ENCODE measurements at places on chromosomes 5 and 9.
A peak's percentile ranks its signal among the peaks of the same experiment; 100 is the strongest.

DNA sequence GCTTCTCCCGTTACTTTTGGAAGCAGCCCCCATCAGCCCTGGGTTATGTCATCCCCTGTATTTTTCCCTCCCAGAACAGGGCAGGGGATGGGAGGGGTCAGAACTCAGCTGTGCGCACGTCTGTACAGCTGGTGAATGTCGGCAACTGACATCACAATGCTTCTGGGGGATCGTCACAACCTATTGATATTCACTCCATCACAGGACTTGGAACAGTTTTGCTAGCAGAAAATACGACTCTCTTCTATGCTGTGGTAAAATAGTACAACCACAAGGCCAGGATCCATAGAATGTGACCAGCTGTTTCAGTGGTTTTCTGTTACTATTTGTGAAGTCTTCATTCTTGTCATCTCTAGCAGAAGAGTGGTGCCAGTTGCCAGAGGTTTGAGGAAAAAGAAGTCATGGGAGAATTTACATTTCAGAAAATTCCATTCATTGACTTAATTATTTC lies 77.1 kb upstream of the KLF4 start:
- DNase-seq = no peak

DNA sequence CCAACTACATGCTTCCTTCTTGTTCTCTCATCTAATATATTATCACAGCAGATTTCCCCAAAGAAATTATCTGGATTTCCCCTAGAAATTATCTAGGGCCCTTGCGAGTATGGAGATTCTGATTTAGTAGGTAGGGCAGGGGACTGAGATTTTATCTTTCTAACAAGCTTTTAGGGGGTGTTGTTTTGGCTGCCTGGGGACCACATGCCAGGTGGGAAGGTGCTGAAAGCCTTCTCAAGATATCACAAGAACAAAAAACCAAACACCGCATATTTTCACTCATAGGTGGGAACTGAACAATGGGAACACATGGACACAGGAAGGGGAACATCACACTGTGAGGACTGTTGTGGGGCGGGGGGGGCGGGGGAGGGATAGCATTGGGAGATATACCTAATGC lies 146.5 kb upstream of the CDH10 start:
- DNase-seq = peak; percentile 76

DNA sequence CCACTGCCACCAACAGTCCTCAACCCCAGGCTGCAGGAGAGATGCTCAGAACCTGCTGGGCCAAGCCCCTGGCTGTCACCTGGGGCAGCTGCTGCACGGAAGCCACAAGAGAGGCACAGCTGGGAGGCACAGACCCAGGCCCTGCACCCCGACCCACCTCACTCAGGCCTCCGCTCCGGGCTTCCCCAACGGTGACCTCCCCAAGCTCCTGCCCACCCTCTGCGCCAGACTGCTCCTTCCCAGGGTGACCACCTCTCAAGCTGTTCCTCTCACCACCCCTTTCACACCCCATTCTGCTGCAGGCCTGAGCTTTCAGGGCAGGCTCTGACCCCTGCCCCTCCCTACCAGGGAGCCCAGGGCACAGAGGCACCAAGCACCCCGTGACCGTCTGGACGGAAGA lies 33.0 kb downstream of the VAV2 start:
- no peak for DNase-seq

- DNase-seq = no peak
Measured at GRCh38 chr5:152412129-152412528, 7.0 kb upstream of the NMUR2 start.

GRCh38 chr5:159240301-159240870 lies 22.7 kb upstream of the UBLCP1 start:
- DNase-seq = peak; percentile 39

DNA sequence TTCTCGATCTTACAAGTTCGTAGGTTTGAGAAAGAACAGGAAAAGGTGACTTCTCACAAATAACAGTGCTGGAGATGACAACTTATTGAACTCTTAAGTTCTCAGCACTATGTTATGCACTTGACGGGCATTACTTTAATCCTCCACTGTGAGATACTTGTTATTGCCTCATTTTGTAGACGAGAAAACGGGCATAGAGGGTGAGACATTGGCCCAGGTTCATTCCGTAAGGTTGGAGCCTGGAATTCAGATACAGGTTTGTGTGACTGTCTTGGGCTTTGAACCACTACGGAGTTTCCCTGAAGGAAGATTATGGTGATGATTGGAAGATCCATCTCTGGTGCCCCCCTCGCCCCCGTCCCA lies 657 bp downstream of the MAT2B start:
- no peak for DNase-seq

DNA sequence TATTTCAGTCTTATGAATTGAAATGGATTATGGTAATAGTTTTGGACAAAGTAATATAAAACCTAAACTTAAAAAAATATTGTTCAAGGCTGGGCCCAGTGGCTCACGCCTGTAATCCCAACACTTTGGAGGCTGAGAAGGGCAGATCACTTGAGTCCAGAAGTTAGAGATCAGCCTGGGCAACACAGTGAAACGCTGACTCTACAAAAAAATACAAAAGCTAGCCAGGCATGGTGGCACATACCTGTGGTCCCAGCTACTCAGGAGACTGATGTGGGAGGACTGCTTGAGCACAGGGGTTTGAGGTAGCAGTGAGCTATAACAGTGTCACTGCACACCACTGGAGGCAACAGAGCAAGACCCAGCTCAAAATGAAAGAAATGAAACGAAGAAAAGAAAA lies 81.9 kb downstream of the SCAI start:
- no peak for DNase-seq

- DNase-seq = no peak
Measured at GRCh38 chr9:120882935-120883607, 6.1 kb upstream of the PHF19 start.

DNA sequence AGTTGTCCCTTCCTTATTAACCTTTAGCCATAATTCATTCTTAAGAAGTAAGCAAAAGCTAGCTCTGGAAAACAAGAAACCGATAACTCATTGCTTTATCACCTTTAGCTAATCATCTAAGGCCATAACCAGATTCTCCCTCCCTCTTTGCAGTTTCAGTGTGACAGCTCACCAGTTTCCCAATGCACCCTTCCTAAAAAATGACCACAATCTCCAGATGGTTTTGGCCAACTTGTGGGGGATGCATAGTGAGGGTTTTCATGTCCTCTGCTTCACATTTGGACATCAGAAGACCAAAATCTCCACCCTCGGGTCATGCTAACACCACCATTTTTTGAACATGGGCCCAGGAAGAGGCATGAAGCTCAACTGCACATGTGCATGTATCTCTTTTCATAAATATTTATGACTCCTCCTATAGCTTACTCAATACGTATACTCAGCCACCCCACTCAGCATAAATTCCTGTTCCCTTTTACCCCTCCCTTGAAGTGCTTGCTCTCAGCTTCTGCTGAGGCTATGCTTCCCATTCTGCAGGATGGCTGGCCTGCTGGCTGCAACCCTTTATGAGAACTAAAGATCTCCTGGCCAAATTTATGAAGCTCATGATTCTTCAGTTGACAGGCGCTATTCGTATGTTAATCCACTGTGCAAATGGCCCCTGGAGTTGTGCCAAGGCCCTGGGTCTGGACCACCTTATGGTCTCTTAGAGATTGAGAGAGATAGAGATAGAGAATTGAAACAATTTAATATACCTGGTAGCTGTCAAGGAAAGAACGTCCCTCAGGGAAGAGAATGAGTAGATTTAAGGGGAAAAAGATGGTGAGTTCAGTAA lies 14.8 kb downstream of the PPP3R2 start:
- DNase-seq = no peak

GRCh38 chr5:153429761-153430380 lies 60.6 kb upstream of the GRIA1 start:
- DNase-seq = no peak

Data from mesendoderm (in vitro differentiated cells).